ENCODE measurements at places on chromosomes 5 and 9. TPM values are rescaled to one million over a fixed set of nuclear protein-coding genes. Genes with fewer than 3 reads are reported as not detected.
A peak's percentile ranks its signal among the peaks of the same experiment; 100 is the strongest.

DNA sequence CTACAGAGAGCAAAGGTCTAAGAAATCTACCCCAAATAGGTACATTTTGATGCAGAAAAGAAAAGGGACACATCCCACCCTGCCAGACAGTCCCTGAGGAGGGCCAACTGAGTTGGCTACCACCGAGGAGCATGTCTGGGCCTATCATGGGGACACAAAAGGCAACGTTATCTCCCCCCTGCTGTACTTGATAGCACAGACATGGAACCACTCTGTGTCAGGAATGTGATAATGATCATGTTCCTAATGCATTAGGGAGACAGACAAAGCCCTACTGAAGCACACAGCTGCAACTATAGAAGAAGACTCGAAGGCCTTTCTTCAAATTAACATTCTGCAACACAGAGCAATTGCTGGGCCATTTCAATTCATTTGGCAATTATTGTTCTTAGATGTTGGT is 84.5 kb downstream of the ENC1 start:
- DNase-seq = no peak

Gene WHRN
- total RNA-seq = 2.0 TPM

Gene CDX1
- total RNA-seq = not detected

GRCh38 chr5:61768692-61769281 is 436.7 kb downstream of the ZSWIM6 start:
- DNase-seq = peak; percentile 29

DNA sequence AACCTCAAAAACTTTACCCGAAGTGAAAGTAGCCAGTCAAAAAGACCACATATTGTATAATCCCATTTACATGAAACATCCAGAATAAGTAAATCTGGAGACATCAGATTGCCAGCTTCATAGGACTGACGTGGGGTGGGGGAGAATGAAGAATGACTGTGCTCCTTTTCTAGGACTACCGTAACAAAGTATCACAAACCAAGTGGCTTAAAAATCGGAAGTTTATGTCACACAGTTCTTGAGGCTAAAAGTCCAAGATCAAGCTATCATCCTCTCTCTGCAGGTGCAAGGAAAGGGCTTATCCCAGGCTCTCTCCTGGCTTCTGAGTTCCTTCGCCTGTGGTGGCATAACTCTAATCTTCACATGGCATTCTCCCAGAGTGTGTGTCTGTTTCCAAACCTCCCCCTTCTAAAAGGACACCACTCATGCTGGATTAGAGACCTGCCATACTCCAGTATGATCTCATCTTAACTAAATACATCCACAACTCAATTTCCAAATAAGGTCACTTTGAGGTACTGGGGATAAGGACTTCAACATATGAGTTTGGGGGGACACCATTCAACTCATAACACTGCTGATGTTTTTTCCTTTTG is 25.5 kb downstream of the ADAM19 start:
- peak; percentile 75 for DNase-seq

DNA sequence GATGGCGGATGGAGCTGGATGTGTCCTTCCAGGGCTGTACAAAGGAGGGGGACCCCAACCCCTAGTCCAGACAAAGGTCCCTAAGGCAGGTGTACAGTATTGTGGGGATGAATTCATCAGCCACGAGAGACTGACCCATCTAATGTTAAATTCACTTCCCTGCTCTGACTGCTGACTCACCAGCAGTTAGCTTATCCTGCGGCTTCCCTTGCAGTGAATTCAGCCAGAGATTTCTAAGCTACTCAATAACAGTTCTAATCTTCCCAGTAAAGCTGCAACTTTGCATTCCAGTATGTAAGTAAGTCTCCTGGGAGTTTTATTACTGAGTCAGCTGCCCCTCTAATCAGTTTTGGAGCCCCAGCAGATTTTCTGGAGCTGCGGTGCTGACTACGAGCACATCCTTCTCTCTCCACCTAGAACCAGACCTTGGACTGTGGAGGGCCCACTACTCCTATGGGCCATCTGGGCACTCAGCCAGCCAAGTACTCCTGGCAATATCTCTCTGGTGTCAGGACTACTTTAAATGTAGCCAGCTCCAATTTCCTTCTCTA is 16.1 kb downstream of the B4GALT1 start:
- peak; percentile 92 for DNase-seq

- DNase-seq = no peak
Measured at GRCh38 chr5:64742821-64743220, 25.7 kb downstream of the SREK1IP1 start.

GRCh38 chr5:137894586-137894985 is 5.3 kb downstream of the PKD2L2 start:
- DNase-seq = no peak

Gene TMEM252
- not detected for total RNA-seq

DNA sequence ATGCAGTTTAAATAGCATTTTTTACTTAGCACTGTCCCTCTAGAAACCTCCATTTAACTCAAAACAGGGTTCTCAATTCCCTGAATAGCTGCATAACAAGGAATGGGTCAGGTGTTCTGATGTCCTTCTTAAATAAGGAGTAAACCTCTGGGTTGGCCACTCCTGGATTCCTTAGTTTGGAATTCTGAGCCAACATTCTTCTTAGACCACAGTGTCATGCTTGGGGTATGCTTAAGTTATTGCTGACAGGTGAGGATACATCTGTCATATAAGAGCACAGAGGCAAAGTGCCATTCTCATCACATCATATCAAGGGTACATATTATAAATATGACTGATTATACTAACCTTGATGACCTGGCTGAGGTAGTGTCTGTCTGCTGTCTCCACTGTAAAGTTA is 179.9 kb upstream of the SEMA6A start:
- DNase-seq = no peak

Gene NR2F1-AS1
- 2.2 TPM for total RNA-seq

GRCh38 chr5:145280806-145281205 is 554.3 kb downstream of the PRELID2 start:
- DNase-seq = no peak

GRCh38 chr9:98706651-98707165 is 2.0 kb downstream of the GABBR2 start:
- DNase-seq = no peak

DNA sequence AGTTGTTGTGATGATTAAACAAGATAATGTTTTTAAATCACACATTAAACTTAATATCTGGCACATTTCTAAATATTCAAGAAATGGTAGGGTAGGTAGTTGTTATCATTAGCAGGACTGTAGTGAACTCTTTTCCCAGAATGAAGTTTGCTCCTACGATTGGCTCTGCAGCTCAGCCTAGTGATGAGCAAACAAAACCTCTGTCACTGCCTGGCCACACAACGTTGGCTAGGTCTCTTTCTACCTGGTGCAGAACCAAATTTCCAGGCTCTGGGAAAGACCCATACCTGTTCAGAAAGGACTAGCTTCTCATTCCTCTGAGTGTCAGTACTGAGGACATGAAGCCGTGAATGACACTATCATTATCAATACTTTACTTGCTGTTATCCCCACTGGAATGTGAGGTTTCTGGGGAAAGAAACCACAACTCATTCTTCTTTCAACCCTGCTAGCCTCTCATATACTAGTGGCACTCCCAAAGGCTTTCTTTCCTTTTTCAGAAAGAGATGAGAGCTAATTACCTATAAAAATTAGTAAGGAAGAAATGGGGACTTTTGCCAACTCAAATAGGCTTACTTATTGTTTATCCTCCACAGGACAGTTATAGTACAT is 219.3 kb upstream of the TRIM32 start:
- no peak for DNase-seq

DNA sequence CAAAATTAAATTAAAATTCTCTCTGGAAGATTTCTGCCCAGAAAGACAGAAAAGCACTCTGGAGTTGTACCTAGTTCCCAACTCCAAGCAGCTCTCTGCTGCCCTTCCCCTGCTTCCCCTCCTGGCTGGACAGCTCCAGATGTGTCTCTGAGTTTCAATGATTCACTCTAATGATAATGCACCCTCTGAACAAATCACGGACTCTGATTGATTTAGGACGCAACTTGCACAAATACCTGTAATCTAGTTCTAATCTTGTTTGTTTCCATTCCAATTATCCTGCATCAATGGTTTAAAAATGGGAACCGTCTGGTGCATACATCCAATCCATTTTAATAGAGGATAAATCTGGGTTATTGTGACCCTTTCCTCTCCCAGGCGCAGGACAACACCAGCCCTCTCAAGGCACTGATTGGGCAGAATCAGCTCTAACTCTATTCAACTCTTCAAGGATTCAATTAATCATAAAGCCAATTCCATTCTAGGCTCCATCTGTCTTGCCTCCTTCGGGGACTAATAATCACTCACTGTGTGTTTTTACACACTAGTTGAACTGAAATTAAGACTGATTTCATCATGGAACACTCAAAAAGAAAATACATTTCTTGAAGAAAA is 111.2 kb upstream of the LRRTM2 start:
- no peak for DNase-seq

DNA sequence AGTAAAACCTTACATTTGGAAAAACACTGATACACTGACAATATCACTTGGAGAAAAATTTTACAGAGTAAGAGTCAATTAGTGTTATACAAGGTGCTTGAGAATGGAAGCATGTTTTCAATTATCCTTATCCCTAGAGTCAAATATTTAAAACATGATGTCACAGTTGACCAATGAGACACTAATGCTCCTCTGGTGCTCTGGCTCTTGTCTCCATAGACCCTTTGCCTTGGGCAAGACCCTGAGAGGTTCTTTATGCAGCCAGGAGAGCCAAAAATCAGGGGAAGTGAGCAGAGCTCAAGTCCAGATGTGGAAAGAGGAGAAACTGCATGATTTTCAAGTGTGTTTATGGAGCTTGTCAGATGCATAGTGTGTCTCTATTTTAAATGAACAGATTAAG is 153.9 kb downstream of the MARCHF11 start:
- no peak for DNase-seq

Data from HT1080 (cell line).